ENCODE measurements at places on chromosomes 7 and 10.

- DNase-seq: no peak
Measured at GRCh38 chr7:116724560-116725231, 52.7 kb downstream of the MET start.

DNA sequence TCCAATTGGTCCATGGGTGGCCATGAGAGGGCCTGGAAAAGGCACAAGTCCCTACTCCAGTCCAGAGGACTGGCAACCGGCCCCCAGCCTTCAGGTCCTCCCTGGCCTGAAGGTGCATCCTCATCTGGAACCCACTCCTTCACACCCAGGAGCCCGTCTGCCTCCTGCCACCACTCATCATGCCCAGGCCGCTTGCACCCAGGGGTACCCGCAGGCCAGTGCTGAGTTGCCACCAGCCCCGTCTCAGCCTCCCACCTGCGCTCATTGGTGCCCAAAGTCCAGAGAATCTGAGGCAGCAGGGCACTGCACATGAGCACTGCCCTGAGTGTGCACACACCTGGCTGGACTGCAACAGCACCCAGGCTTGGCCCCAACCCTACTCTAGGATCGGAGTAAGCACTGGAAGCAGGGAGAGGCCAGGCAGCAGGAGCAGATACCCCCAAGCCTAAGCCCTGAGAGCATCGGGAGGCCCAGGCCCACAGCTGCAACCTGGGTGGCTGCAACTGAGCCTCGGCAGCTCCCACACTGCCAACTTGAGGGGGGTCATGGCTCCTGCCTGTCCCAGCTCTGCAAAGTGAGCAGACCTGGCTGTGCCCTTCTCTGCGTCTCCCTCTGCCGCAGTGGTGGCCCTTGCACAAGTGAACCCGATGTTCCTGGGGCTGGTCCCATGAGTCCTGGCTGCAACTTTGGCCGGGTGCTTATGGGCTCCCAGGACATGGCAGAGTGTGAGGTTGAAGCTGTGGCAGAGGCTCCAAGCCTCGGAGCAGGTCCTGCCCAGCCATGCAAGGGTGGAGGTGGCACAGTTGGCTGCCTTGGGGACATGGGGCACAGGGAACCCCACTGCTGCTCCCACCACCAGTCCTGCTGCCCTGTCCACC is 44.3 kb downstream of the TCERG1L start:
- DNase-seq: no peak

- peak; percentile 29 for DNase-seq
Measured at GRCh38 chr10:58756130-58756719, 243.6 kb downstream of the BICC1 start.

- no peak for DNase-seq
Measured at GRCh38 chr10:2619472-2619871, 447.9 kb upstream of the PFKP start.
